Renal cortex interstitium (tissue), 15 donors: ENCODE measurements at places on chromosomes 16 and 17. TPM values are rescaled to one million over a fixed set of nuclear protein-coding genes. Genes with fewer than 3 reads are reported as not detected.

DNA sequence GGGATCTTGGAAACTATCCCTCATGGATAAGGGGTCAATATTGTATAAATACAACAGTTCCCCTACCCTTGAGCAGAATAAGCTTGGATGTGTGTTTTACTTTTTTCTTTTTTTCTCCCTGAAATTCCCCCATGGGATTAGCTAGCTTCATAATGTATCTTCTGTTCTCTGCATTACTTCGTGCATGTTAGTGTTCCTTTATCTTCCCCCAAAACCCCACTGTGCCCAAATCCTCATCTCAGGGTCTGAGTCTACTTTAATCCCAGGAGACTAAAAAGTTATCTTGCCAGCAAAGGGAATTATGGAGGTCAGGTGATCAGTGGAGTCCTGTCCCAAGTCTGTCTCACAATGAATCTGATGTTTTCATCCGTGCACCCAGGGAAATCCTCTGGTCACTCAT is 217.5 kb upstream of the CNTNAP4 start:
- no peak for DNase-seq

- DNase-seq: no peak
Measured at GRCh38 chr16:8936421-8936820, 27.3 kb downstream of the USP7 start.

DNA sequence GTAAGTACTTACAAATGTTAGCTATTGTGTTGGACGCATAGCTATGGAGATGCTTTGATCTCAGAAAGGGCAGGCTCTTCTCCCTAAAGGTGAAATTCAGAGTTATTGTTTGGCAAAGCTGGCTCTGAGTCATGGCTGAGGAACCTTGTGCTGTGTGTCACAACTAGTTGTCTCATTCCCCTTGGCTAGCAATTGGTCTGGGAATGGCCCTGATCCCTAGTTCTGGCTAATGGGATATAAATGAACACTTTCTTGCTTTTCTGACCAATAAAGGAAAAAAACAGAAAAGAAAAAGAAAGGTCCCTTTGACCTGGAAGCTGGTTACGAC is 210.6 kb downstream of the MAP2K4 start:
- no peak for DNase-seq

GRCh38 chr16:88929091-88929445 is 47.9 kb downstream of the CBFA2T3 start:
- DNase-seq: no peak

GRCh38 chr17:42632949-42633444 is 23.5 kb downstream of the TUBG1 start:
- no peak for DNase-seq

DNA sequence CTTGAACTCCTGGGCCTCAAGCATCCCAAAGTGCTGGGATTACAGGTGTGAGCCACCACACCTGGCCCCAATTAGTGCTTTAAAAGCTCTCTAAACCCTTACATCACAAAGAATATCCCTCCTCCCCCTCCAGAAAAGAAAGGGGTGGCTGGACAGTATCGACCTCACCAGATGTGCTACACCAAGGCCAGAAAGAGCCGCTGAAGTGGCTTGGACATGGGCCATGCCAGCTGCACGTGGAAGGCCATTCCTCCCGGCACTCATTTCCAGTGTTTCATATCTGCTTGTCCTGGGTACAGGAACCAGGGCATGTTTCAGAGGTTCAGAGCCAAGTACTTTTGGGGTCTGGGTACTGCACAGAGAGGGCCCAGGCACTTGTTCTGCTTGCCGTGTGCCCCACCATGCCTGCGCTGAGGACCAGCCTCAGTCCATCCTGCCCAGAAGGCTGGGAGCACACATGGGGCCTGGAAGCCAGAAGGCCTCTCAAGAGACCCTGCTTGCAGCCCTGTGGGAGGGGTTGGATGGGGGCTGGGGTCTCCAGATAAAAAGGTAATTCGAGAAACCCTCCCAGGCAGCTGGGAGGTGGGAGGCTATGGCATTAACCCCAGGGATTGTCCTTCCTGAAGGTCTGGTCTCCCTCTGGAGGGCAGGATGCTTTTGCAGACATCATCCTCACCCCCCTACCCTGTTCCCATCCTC is 3.5 kb upstream of the SRRM2 start:
- DNase-seq: no peak

DNA sequence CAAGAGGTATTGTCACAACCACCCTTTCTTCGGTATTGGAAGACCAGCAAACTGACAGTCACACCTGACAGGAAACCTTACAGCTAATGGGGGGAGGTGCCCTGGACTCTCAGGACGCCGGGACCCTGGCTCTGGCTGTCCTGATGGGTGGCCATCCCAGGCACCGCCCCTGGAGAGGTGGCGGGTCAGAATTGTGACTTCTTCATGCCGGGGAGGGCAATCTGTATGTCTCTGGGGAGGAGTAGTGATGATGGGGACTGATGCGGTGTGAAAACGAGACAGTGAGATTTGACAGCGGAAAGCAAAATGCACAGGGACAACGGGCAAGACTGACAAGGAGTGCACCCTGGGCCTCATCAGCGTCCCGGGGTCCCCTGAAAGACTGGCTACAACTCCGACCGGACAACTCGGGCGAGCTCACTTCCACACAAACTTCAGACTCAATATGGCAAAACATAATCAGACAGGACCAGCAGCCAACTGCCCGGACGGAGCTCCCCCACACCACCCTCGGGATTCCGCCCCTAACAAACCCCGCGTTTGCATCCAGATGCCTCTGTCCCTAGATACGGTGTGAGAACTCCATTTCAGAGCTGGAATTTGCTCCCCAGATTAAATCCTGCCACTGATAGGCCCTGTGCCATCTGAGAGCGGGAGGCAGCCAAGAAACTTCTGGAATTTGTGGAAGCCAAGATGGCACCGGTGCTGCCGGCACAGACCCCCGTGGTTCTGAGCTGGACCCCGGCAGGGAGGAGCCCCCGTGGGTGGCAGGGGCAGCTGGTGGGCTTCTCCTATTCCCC is 83.6 kb upstream of the CREBBP start:
- no peak for DNase-seq

- DNase-seq: no peak
Measured at GRCh38 chr17:47214931-47215330, 5.8 kb downstream of the MYL4 start.

DNA sequence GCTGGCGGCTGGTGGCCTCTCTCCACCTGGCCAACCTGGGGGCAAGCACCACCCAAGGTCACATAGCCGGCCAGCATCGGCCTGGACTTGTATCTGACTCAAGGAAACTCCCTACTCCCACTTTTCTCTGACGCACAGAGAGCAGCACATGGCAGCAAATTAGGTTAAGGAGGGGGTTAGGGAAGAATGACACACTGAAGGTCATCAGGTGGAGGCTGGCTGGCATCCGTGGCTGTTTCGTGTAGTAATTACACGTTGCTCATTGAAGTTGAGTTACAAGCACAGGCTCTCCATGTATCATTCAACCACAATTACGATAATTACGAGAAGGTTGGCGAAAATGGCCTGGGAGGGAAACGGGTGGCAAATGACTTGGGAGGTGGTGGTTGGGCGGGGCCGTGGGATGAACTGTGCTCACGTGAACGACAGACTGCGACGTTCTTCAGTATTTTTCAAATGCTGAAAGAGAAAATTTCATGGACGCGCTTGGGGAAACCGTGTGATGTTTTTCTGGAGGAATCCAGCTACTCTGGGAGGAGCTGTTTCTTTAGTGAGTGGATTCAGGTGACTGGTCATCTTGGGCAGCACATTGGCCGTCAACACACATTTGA is 4.0 kb upstream of the METRNL start:
- no peak for DNase-seq

The TLCD3B gene
- 0.65 TPM for polyA plus RNA-seq

The NPIPB2 gene
- polyA plus RNA-seq: 4.1 TPM

The OTOP2 gene
- polyA plus RNA-seq: not detected

The SLC16A13 gene
- polyA plus RNA-seq: 4.5 TPM

The TEX14 gene
- 0.70 TPM for polyA plus RNA-seq
